ENCODE measurements at places on chromosomes 5 and 9.

GRCh38 chr5:167644619-167645018 is 646.8 kb upstream of the WWC1 start:
- no peak for DNase-seq

DNA sequence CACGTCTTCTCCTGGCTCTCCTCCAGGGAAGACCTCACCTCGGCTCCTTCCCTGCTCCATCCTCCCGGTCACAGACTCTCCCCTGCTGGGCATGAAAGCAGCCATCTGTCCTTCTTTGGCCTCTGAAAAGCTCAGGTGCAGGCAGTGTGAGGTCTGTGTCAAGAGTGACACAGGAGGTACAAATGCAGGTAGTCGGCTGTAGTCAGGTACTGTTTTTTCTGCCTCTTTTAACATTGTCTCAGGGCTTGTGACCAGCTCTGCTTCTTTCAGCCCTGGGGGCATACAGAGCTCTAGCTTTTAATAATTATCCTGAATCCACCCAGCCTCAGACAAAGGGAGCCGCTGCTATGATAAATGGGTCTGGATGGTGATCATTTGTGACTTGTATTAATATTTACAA is 46.4 kb downstream of the C5orf15 start:
- no peak for DNase-seq

- no peak for DNase-seq
Observed at GRCh38 chr5:160242145-160242544, 12.8 kb downstream of the FABP6 start.

DNA sequence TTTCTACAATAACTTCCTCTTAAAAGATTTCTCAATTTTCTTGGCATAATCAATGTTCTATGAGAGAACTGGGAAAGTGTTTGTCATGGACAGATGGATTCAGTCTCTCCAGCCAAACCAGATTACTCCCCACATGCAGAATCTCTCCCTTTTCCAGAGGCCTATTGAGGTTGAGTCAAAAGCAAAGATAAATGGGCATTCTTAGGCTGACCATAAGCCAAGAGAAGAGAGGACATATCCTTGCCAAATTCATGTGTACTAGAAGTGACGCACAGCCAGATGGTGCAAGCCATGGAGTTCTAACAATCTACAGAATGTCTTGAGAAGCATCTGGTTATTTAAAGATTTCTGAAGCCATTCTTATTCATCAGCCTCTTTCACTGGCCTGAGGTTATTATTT is 2115.0 kb downstream of the MAT2B start:
- no peak for DNase-seq

DNA sequence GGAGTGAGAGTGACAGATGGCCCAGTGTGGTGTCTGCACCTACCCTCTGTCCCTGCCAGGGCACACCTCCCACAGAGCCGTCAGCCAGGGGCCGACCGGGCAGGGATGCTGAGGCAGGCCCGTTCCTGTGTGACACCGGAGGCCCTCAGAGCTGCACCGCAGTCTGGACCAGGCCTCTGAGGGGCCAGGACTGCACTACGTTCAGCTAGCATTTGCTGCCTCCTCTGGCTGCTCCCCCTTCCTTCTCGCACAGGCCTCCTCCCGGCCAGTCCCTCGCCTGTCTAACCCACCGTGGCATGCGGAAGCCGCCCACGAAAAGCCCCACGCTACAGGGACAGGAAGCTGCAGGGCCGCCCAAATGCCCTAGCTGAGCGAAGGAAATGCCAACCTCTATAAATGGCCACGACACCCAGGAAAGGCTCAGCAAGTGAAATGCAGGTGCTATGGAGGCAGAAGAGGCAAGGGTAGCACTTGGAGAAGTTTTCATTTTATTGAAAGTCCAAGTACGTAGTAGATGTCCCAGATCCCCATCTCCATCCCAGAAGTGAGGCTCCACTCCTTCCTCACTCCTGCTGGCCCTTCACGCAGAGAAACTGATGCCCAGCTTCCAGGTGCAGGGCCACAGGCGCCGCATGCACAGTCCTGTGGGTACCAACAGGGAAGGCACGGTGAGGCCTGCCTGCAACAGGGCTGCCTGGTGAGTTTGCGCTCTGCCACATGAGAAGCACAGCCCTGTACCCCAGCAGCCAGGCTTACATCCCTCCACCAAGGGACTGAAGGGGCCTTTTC is 38.7 kb downstream of the MAPK9 start:
- DNase-seq, result no peak

- no peak for DNase-seq
Observed at GRCh38 chr9:89929315-89929672, 324.5 kb downstream of the GADD45G start.

GRCh38 chr9:126347911-126348760 is 21.5 kb downstream of the MVB12B start:
- no peak for DNase-seq

GRCh38 chr9:4762886-4763541 is 22.0 kb upstream of the AK3 start:
- DNase-seq, result no peak

DNA sequence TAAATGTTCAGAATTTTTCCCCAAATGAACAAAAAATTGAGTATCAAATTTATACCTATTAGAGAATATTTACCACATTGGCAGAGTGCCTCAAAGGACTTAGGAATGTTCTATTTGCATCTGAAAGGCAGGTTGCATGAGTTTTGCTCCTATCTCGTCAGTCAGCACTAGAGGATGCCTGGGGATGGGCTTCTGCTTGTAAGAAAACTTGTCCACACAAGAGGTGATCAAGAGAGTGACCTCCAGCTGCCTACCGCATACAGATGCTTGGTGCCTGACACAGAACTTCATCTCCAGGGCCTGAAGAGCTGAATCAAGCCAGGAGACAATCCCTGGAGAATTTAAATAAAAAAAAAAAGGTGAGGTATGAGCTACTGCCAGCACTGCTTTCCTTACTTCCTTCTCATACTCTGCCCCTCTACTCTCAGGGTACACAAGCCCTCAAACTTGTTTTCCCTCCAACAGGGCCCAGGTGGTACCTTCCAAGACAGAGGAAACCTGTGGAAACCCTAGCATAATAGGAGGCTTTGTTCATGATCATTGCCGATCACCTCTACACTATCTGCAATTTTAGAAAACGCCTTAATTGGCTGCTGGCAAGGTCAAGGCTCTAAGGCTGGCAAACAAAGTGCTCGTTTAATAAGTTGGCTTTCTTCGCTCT is 166.6 kb downstream of the ELAVL2 start:
- DNase-seq, result no peak

DNA sequence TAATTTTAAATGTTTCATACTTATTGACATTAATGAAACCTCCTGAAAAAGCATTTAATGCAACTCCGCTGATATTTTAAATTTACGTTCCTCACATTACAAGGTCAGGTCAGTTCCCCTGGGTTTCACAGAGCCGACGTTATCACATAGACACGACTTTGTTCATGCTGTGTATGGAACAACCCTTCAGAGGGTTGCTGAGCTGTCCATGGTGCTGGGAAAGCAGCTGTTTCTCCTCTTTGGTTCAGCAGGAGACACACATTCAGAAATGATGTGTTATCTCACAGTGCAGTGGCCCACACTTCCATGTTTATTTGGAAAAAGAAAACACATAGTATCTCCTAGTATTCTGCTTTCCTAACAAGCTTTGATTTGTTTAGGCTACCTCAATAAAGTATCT is 53.5 kb downstream of the PPP2R2B start:
- DNase-seq, result no peak

GRCh38 chr5:5383461-5383860 is 39.0 kb upstream of the ICE1 start:
- no peak for DNase-seq

DNA sequence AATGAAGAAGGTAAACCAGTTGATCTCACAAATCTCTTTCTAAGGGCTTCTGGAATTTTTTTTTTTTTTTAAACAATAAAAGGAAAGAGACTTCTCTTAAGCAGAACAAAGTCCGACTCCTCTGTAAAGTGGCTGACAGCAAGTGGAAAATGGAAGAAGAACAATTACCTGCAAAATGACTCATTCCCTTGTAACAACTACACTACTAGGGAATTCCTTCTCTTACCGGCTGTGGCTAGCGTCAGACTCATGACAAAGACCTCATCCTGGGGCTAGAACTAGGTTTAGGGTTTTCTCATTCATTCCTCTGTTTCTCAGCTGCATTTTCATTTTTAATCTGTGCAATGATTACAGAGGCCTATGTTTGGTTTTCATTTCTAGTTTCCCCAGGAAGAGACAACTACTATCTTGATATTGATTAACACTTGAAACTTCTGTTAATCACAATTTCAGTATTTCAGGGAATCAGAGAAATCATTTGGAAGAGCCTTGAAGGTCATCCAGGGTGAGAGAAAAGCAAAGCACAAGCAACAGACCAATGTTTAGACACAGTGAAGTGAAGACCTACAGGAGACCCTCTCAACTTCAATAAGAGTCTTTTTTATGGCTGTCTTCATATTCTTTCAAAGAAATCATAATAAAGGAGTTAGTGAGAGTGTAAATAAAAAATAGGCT is 437.9 kb downstream of the RAB3C start:
- DNase-seq, result no peak

GRCh38 chr5:83688281-83688680 is 32.4 kb downstream of the HAPLN1 start:
- no peak for DNase-seq

- DNase-seq, result no peak
Observed at GRCh38 chr5:142324136-142324870, 518 bp downstream of the SPRY4 start.

- no peak for DNase-seq
Observed at GRCh38 chr9:87128844-87129493, 181.7 kb upstream of the GAS1 start.

- DNase-seq, result no peak
Observed at GRCh38 chr9:935348-935965, 41.0 kb upstream of the DMRT3 start.

GRCh38 chr9:110328763-110329162 is 8.9 kb downstream of the TXNDC8 start:
- DNase-seq, result no peak

- no peak for DNase-seq
Observed at GRCh38 chr5:134527961-134528424, 2.5 kb downstream of the JADE2 start.

GRCh38 chr9:89999176-89999533 is 394.3 kb downstream of the GADD45G start:
- no peak for DNase-seq
